Inflammatory macrophage treated with lipopolysaccharide for 1 hour (primary cell): ENCODE measurements at places on chromosomes 2 and 18.

DNA sequence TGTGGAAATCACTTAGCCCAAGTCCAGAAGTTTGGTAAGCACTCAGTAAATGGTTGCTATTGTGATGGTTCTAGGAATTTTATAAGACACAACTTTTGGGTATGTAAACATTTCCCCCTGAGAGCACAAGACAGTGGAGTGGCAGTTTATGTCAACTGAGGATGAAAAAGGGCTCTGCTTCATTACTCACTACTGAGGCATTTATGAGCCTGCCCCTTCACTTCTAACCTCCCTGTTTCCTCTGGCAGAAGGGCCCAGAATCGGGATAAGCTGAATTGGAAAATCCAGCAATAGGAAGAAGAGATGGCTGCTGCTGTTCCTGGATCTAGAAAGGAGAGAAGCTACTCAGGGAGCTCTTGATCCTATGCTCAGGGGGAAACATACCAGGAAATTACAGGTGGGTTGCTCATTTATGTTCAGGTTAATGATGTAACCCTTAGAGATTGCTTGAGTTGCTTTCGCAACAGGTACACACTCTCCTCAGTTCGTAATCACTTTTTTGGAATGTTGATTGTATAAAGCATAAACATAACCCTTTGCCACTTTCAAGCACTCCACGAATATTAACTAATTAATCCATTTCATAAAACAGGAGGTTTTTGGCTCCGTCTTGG is 46.3 kb downstream of the ADCYAP1 start:
- no peak for DNase-seq

DNA sequence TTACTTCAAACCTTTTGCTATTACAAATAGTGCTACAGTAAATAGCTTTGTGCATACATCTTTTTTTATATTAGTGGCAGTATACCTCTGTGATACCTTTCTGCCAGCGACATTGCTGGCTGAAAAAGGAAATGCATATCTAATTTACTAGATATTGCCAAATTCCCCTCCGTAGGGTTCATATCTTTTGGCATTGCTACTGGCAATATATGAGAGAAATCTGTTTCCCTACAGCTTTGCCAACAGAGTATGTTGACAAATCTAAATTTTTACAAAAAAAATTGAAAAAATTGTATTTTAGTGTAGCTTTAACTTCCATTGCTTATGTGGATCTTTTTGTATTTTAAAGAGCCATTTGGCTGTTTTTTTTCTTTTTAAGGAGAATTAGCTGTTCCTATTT is 426.7 kb downstream of the TRIB2 start:
- DNase-seq: no peak

GRCh38 chr2:74292751-74293150 is 50.5 kb downstream of the SLC4A5 start:
- no peak for DNase-seq

GRCh38 chr2:165406173-165406572 is 63.3 kb upstream of the CSRNP3 start:
- no peak for DNase-seq

GRCh38 chr2:238914648-238915015 is 66.7 kb downstream of the TWIST2 start:
- no peak for DNase-seq

- DNase-seq: no peak
Measured at GRCh38 chr2:134917888-134918525, 615 bp upstream of the CCNT2 start.

GRCh38 chr2:147760984-147761383 is 83.8 kb upstream of the ACVR2A start:
- DNase-seq: no peak

GRCh38 chr18:63850020-63850419 is 37.5 kb upstream of the SERPINB2 start:
- peak; percentile 37 for DNase-seq

DNA sequence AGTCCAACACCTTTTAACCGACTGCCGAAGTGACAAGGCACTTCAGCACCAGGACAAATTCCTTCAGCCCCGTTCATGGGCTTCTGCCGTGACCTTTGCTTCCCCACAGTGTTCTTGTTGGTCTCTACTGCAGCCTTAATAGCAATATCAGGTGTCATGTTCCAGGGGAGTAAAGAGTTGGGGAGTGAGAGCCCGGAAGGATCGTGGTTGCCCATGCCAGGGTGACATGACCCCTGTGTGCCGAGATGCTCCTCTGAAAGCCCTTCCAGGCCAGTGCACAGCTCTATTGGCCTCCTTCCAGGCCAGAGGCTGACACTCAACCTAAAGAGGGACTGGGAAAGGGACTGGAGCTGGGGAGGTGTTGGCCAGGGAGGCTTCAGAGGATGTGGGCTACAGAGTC is 279.2 kb downstream of the CYRIA start:
- DNase-seq: no peak

- peak; percentile 23 for DNase-seq
Measured at GRCh38 chr2:237744613-237745249, 53.8 kb upstream of the RBM44 start.

DNA sequence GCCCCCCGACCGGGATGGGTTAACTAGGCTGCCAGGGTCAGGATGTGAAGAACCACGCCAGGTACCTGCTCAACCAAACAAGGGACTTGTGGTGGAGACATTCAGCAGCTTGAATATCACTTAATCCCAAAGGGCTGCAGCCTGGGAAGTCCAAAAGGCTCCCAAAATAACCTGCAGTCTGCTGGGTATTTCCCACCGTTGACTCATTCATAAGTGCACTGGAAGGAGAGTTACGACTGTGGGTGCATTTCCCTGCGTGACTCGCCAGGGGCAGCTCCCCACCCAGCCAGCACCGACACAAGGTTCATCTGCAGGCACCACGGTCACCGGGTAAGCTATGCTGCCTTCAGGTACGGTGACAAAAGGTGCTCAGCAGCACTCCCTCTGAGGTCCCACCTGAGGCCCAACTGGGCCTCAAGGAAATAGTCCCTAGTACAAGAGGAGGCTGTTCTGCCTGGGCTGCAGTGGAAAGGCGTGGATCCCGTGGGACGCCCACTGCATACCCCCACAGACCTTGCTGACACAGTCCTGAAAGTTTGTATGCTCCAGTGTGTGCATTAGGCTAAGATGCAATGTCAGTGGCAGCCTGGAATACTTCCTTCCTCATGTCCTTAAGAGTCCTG is 86.5 kb downstream of the UXS1 start:
- peak; percentile 70 for DNase-seq

DNA sequence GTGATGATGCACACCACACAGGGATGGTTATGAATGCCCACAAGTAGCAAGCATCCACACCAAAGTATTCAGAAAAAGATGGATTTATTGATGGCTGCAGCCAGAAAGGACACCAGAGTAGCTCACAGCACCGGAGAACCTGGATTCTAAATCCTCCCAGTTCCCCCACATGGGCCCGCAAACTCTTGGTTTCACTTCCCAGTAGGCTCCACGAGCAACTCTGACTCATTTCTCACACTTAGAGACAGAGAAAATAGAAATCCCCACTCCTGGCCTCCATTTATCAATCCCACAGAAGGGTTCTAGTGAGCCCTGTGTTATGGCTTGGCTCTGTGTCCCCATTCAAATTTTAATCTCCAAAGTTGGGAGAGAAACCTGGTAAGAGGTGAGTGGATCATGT is 426.7 kb upstream of the MYT1L start:
- DNase-seq: peak; percentile 20

DNA sequence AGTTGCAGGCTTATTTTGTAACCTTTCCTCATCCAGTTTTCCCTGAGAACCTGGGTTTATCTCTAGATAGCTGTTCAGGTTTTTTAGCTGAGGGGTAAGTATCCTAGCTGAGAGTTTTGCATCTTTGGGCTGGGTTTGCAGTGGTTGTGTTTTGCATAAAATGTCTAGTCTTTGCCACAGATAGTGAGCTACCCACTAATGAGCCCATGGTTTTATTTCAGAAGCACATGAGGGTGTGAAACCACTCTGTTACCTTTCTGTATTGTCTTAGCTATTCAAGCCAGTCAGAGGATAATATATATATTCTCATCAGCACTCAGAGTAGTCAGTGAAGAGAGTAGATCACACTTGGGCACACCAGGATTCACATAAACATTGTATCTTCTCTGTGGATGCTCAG is 24.6 kb upstream of the TXNDC2 start:
- no peak for DNase-seq

DNA sequence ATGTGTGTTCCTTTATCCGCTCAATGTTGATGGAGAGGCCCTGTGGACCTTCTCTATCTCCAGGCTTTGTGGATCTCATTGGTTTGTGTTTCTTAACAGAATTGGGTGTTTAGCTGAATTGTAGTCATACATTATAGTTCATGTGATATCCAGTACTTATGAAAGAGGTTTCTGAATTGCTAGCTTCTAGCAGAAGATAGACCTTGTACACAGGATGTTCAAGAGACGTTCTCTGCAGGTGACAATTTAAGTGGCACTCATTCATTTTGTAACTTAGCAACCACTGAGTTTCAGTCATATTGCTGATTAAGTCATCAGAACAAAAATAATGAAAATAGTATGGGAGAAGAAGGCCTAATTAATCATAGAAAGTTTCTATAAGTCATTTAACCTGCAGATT is 279.2 kb downstream of the ALPK2 start:
- no peak for DNase-seq

DNA sequence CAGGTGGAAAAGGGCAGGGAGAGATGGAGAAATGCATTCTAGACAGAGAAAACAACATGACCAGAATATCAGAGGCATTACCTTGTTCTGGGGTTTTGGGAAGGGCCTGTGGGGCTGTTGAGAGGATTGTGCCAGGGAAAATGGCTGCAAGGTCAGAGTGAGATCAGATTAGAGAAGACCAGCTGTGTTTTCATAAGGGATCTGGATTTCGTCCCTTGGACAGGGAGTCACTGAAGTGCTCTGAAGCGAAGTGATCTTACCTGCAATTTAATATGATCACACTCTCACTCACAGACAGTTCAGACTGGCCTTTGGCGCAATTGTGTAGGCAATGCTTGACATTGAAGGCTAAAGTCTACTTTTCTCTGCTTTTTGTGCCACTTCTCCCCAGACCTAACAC is 20.3 kb upstream of the REG3G start:
- DNase-seq: no peak

DNA sequence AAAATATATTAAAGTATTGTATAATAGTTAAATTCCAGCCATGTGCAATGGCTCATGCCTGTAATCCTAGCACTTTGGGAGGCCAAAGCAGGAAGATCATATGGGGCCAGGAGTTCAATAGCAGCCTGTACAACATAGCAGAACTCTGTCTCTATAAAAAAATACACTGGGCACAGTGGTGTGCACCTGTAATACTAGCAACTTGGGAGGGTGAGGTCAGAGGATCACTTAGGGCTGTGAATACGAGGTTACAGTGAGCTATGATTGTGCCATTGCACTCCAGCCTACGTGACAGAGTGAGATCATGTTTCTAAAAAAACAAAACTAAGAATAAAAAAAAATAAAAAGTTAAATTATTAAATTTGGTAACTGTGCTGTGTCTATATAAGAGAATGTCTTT is 36.1 kb downstream of the ZRANB3 start:
- DNase-seq: no peak

DNA sequence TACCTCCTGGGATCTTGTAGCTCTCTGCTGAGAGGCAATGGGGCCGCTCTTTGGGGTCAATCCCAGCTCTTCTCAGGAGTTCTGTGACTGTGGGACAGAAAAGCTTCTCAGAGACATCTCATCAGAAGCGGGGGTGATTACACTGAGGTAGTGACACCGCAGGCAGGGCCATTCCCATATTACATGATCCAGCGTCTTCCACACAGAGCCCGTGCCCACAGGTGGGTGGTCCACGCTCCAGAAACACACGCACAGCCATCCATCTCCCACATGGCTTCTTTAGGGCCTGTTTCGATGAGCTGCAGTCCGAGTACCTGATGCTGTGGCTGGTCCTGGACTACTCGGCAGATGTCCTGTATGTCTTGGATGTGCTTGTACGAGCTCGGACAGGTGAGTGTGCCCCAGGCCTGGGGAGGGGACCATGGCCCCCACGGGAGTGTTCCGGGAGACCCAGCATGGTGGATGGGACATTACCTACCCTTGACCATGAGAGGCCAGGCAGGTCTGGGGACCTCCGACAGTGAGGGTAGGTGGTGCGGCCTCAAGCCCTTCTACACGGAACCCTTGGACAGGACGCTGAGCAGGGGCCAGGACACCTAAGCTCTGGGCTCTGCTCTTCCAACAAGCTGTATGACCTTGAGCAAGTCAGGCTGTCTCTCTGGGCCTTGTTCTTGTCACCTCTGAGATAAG is 45.5 kb downstream of the CNGA3 start:
- DNase-seq: no peak

GRCh38 chr2:179444056-179444455 is 179.4 kb upstream of the SESTD1 start:
- DNase-seq: no peak

DNA sequence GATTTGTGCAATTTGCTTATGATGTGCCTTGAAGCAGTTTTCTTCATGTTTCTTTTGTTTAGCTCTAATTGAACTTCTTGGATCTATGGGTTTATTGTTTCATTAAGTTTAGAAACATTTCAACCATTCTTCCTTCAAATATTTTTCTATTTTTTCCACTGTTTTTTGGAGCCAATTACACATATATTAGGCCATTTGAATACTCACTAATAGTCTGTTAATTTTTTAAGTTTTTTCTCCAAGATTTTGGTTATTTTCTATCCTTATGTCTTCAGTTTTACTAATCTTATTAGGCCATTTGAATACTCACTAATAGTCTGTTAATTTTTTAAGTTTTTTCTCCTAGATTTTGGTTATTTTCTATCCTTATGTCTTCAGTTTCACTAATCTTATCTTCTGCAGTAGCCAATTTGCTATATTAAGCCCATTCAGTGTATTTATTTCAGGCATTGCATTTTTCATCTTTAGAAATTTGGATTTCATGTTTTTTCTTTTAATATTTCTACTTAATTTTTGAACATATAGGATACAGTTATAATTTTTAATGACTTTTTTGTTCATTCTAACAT is 9.5 kb upstream of the TMEM87B start:
- DNase-seq: no peak

DNA sequence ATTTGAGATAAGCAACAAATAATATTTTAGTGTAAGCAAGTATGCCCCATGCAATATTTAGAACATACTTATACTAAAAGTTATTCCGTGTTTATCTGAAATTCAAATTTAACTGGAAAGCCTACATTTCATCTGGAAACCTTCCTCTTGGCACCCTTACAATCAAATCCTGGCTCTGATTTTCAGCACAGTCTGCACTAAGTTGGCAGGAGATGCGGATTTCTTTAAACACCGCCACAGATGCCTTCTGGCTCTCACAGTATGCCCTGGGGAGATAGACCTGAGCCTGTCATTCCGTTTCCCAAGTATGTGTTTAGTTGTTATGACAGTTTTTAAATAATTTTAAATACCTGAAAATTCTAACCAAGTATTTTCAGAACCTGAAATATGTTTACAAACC is 7.3 kb upstream of the MLPH start:
- DNase-seq: no peak

DNA sequence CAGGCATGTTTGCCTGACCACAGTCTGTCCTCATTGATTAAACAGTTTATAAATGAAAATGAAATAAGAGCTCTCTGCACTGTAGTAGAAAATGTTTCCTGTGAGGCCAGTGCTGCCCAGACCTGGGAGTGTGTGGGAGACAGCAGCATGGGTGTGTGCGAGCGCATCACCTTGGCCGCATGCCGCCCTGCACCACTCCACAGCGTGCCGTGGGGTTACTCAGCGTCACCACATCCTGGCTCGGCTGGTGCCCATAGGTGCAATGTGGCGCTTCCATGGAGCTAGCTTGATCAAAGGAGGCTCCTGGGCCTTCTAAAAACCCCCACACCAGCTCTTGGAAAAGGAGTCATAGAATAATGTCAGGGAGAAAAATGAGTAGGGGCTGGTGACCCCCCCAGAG is 76.0 kb upstream of the EPC2 start:
- no peak for DNase-seq

GRCh38 chr2:56985609-56986008 is 801.8 kb downstream of the CCDC85A start:
- no peak for DNase-seq

GRCh38 chr2:60707750-60708371 is 48.2 kb upstream of the PAPOLG start:
- peak; percentile 89 for DNase-seq
